ENCODE measurements at places on chromosomes 7 and 10. TPM values are rescaled to one million over a fixed set of nuclear protein-coding genes. Genes with fewer than 3 reads are reported as not detected.

The KNDC1 gene
- polyA plus RNA-seq, result 5.6 TPM

The SLC25A13 gene
- 29.9 TPM for polyA plus RNA-seq

The GOLGA7B gene
- polyA plus RNA-seq, result 0.02 TPM

The MRLN gene
- polyA plus RNA-seq, result not detected

The NFE2L3 gene
- 1.4 TPM for polyA plus RNA-seq

The HHEX gene
- polyA plus RNA-seq, result 6.7 TPM

The STOX1 gene
- 0.99 TPM for polyA plus RNA-seq

The GHRHR gene
- not detected for polyA plus RNA-seq

The VWA2 gene
- 0.04 TPM for polyA plus RNA-seq

The CRYGN gene
- 0.24 TPM for polyA plus RNA-seq

The AKR1D1 gene
- polyA plus RNA-seq, result not detected
